ENCODE measurements at places on chromosomes 16 and 17.
A peak's percentile ranks its signal among the peaks of the same experiment; 100 is the strongest.

- DNase-seq = no peak
Measured at GRCh38 chr16:53948326-53948725, 244.4 kb downstream of the FTO start.

GRCh38 chr17:5508810-5509209, 22.4 kb downstream of the MIS12 start:
- no peak for DNase-seq

- DNase-seq = no peak
Measured at GRCh38 chr16:79229361-79229760, 371.2 kb downstream of the MAF start.

DNA sequence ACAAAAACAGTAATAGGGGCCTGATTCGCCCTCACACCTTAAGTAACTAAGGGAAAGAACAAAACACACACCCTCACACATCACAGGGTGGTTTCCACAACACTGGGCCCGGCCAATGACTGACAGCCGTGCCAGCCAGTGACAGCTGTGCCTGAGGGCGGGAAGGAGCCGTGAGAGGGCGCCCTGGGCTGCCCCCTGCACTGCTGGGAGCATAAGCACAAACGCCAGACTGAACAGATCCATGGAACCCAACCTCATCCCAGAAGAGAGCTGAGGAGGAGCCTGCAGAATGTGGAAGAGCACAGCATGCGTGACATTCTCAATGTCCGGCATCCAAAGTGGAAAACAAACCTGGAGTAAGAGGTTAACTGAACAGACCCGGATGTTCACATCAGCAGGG, 16.0 kb downstream of the CSNK1D start:
- no peak for DNase-seq

DNA sequence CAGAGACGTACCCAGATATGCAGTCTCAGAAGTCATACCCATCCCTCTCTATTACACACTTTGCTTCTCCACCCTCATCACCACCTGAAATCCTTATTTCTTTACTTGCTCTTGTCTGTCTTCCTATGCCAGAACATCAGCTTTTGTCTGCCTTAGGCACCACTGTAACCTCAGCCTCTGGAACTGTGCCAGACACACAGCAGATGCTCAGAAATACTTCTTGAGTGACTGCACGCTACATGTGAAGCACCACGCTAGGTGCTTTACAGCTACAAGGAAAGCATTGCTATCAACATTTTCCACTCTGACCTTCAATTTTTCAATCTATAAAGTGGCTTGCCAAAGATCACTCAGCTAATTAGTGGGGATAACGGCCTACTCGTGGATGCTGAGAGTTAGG, 226.8 kb downstream of the CHD9NB start:
- no peak for DNase-seq

DNA sequence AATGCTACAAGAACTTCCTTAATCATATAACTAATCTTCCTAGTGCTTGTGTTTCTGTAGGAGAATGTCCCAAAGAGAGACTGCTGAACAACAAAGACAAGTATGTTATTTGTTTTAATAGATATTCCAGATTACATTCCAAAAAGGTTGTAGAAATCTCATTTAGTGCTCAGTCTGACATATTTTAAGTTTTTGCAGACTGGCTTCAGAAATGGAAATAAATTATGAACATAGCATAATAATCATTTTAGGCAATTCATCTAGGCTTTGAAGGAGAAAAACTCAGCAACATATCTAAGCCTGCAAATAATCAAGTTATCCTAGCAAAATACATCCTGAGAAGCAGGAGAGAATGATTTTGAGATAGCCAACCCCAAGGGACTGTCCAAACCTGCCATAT, 171.6 kb upstream of the CDH5 start:
- DNase-seq = no peak

GRCh38 chr16:2987833-2988232, 7.6 kb upstream of the PKMYT1 start:
- no peak for DNase-seq

DNA sequence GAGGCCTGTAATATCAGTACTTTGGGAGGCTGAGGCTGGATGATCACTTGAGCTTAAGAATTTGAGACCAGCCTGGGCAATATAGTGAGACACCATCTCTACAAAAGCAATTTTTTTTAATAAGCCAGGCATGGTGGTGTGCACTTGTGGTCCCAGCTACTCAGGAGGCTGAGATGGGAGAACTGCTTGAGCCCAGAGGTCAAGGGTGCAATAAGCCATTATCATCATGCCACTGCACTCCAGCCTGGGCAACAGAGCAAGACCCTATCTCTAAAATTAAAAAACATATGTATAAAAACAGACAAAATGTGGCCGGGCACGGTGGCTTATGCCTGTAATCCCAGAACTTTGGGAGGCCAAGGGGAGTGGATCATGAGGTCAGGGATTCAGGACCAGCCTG, 3.2 kb upstream of the ZNF785 start:
- DNase-seq = no peak

DNA sequence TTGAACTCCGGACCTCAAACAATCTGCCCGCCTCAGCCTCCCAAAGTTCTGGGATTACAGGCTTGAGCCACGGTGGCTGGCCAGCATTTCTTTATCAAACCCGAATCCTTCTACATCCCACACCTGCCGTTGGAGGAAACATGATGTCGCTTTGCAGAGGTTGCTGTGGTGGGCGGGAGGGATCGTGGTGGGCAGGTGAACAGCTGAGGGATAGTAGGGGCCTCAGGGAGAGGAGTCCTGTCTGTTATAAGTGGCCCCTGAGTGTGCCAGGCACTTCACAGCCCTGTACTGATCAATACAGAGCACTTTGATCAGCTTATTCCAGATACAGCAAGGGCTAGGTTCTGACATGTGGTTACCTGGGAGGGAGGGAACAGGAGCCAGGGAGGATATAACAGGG, 76.5 kb downstream of the CYLD start:
- DNase-seq = no peak

- no peak for DNase-seq
Measured at GRCh38 chr16:1654505-1655268, 23.4 kb upstream of the JPT2 start.

DNA sequence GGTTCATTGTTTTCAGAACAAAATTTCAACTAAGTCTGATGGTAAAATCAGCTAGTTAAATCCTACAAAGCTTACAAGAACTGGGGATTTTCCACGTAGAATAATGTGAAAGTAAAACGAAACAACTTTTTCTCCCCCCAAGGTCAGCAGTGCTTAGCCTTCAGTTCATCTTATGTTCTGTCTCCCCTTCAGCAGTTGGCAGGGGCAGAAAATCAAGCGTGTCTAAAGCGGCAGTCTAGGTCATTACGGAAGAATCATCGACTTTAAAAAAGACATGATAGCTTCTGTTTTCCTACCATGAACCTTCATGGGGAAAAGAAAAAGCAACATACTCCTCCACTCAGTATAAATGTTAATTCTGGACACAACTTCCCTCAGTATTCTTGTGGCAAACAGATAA, 50.7 kb downstream of the GNA13 start:
- peak; percentile 47 for DNase-seq

DNA sequence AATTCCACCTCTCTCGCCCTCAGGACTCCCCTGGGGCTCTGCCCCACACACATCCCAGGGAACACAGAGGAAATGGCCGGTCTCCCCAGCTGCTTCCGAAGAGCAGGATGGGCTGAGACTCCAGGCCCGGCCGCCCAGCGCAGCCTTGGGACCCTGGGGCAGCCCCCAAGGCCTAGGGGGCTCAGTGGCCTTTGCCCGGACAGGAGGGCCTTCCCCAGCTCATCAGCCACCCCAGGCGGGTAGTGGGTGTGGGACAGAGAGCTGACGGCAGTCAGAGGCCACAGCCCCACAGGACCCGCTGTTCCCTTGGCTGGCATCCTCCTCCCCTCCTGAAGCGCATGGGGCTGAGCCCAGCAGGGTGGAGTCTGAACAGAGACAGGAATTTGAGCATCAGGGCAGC, 6.2 kb upstream of the CBFA2T3 start:
- peak; percentile 60 for DNase-seq

DNA sequence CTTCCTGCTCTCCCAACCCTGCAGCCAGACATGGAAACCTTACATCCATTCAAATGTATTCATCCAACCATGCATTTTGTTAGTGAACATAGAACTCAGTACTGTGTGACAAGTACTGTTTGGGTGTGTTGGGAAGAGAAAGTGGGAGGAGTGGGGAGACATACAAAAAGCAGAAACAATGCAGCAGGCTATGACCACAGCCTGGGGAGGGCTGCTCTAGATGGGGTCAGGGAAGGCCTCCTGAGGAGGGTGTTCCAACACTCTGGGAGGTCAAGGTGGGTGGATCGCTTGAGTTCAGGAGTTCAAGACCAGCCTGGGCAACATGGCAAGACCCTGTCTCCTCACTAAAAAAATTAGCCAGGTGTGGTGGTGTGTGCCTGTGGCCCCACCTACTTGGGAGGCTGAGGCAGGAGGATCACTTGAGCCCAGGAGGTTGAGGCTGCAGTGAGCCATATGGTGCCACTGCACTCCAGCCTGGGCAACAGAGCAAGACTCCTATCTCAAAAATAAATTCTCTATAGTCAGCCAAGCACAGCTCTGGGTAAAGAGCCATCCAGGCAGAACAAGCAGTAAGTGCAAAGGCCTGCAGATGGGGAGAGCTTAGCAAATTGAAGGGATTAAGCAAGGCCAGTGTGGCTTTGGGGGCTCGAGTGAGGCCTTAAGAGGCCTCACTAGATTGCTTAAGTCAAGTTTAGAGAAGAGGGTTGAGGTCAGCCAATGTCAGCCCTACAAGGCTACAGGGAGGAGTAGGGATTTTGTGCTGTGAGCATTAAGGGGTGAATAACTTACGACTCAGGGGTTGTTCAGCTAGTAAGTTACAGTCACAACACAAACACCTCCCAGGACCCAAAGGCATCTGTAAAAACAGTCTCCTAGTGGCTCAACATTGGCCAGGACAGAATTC, 5.5 kb downstream of the SLC13A2 start:
- no peak for DNase-seq

GRCh38 chr17:50015146-50015545, 20.1 kb upstream of the DLX3 start:
- DNase-seq = no peak

GRCh38 chr17:79987187-79987934, 48.3 kb downstream of the TBC1D16 start:
- DNase-seq = no peak

- DNase-seq = no peak
Measured at GRCh38 chr16:23055481-23055880, 93.8 kb downstream of the USP31 start.

GRCh38 chr16:47476654-47477345, 15.7 kb downstream of the PHKB start:
- DNase-seq = no peak

- DNase-seq = no peak
Measured at GRCh38 chr16:75459691-75460090, 4.8 kb downstream of the TMEM170A start.

DNA sequence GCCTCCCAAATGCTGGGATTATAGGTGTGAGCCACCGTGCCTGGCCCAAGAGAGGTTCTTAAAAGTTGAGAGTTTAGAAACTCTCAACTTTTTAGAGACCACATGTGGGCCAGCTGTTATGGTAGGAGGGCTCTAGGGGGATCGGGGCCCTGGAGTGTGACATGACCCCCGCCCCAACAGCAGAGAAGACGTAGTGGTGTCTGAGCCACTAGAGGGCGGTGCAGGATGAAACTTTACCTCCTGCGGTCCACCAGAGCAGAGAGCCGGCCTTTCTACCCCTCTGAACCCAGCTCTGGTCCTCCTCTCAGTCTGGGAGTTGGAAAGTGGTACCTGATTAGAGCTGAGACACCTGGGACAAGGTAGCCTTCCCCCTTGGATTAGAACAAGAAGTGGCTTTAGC, 7.4 kb downstream of the CDK5RAP3 start:
- peak; percentile 81 for DNase-seq

All from GM10248 (cell line).